WTC11 (cell line): ENCODE measurements at places on chromosomes 2 and 18.
A peak's percentile ranks its signal among the peaks of the same experiment; 100 is the strongest.

DNA sequence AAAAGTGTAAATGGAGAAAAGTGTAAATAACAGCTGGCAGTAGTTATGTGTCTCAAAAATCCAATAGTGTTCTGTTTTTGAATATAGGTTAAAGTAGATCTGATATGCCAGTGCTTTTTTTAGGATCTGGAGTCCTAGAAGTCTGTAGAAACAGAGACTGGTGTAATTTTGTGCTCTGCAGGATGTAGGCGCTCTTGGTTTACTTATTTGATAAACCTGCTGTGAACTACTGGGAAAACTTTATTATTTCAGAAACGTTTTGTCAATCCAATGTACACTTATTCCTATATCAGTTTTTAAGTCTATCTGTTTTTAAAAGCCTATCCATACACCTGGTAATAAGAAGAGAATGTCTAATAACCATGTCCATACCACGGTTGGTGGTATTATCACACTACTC, 530.8 kb upstream of the ZNF804A start:
- no peak for DNase-seq

DNA sequence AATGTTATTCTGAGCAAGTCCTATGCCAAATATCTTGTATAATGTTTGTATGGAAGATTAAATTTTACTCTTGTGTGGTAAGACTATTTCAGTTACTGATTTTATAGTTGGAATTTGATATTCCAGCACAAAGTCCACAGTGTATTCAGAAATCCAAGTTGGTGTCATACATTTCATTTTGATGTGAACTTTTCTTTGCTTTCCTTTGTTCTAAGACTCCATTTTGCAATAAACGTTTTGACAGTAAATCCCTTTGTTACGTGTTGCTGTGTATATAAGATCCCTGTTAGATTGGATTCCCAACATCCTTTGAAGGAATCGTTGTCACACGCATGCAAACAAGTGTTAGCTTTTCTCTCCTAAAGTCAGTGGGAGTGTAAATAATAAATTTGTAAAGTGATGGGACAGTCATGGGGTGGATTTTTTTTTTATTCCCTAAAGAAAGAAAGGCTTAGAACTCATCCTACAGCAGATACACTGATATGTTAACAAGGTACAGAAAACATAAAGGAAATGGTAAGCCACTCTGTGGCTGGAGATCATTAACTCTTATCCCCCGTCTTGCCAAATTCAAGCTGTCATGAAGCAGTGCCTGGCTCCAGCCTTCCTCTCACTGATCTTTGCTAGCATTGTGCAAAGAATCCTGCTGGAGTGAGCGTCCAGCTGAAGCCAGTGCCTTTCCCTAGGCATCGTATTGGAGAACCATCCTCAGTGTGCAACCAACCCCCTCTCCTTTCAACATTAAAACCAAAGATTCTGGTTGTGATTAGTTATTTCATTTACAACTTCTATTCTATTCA, 127.6 kb upstream of the CDCA7 start:
- no peak for DNase-seq

GRCh38 chr18:892316-892715, 12.4 kb upstream of the ADCYAP1 start:
- no peak for DNase-seq

DNA sequence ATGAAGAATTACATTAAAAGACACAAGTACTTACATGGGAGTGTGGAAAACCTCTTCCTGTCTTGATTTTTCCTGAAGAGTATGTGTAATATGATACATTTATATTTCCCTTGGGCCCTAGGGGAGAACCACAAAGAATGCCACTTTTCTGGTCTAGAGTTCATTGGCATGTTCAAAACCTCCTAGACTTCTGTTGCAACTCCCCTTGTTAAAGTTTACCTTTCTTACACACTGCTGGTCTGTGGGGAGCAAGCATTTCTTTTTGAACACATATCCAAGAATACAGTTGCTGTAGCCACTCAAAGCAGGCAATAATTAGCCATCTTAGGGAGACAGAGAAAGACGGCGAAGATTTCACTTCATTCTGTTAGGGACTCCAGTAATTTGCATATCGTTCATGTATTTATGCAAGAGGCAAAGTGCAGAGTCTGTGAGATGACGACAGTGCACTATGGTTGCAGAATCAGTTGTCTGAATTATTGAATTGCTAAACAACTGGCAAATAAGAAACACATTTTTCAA, 103.5 kb downstream of the NOL4 start:
- DNase-seq, result no peak

DNA sequence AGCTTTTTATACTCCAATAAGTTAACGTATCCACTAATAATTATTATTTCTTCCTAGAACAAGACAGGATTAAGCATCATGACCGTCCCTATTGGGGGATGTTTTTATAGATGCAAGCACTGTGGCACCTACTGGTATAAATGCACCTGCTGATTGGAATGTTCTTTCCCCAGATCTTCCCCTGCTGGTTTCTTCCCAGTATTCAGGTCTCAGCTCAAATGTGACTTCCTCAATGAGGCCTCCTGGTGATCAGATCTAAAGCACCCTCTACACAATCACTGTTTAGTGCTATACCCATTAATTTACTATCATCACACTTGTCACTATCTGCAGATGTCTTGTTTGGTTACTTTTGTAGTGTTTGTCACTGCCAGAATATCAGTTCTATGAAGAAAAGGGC, 3.9 kb upstream of the TYMS start:
- no peak for DNase-seq

DNA sequence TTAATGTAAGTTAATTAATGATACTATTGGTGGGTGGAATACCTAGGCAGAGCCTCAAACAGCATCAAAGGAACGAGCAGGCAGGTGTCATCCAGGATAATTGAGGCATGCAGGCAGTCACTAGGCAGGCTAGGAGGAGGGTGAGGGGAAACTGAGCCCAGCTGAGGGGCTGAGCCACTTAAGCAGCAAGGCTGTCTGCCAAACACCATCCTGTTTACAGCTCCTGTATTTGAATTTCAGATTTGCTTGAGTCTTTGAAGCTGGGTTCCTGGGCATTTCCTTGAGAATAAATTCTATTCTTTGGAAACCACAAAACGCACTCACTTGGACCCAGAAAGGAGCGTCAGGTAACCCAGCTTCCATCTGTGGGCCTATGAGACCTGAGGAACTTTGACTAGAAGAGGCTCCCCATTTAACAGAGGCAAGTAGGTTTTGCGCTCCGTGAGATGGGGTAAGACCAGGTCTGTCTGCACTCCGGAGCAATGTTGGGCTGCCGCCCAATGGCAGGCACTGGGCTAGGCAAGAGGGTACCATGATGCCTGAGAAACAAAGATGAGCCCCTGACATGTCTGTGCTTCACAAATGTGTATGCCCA, 2.0 kb downstream of the EDAR start:
- DNase-seq, result no peak

GRCh38 chr2:192377173-192377572, 182.4 kb upstream of the TMEFF2 start:
- no peak for DNase-seq

- peak; percentile 33 for DNase-seq
Observed at GRCh38 chr2:28567061-28567471, 71.2 kb downstream of the PLB1 start.

GRCh38 chr2:119718501-119719260, 39.7 kb downstream of the TMEM177 start:
- DNase-seq, result no peak

DNA sequence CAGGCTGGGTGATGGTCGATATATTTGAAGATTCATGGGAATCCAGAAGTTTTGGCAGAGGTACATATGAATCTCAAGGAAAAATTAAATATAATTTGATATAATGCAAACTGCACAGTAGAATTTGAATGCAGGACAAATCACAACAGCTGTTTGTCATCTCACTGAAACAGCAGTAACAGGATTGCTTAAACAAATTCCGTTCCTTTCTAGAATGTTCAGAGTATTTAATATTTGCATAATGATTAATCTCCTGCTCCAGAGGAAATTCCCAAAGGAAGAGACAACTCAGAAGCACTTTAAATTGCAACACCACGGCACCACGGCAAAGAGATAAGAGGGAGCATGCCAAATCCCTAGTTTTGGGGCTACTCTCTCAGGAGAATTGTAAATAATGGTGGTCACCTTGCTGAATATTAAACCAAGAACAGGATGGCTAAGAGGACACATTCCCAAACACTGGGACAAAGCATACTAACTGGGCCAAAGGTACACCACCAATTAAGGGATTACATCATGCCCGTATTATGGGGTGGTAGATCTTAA, 67.8 kb upstream of the MAP4K3 start:
- no peak for DNase-seq

DNA sequence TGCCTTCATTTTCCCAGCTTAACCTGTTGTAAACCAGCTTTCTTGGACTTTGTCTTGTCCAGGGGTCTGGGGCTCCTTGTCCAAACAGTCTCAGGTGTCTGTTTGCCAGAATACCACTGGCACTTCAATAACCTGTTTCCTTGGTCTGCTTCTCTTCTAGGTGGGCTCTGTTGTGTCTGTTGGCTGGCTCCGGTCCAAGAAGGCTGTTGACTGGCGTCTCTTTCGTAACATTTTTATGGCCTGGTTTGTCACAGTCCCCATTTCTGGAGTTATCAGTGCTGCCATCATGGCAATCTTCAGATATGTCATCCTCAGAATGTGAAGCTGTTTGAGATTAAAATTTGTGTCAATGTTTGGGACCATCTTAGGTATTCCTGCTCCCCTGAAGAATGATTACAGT, 17.0 kb downstream of the SLC20A1 start:
- DNase-seq, result no peak

DNA sequence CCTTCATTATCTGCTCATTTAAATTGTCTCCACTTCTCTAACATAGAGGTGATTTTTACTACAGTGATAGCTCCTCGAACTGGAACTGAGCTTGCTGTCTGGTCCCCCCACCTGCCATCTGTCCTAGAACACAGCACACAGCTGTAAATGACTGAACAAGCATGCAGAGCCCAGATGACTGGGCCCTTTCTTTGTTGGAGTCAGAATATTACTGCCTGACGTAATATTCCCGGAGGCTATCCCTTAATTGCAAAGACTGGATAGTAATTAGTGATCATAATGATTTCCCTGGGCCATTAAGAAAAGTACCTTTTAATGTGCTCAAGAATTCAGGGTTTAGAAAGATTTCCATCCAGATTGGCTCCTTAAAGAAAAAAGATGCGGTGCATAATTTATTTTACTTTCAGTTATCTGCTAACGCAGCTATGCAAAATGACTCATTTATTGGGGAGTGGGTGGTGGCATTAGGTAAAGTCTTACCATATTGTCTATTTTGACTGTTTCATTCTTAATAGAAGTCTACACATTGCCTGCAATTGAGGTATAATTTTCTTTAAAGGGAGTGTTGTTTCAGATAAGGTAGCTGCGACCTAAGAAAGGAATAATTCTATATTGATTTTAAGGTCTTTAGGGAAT, 84.4 kb downstream of the MAP4K4 start:
- DNase-seq, result no peak

DNA sequence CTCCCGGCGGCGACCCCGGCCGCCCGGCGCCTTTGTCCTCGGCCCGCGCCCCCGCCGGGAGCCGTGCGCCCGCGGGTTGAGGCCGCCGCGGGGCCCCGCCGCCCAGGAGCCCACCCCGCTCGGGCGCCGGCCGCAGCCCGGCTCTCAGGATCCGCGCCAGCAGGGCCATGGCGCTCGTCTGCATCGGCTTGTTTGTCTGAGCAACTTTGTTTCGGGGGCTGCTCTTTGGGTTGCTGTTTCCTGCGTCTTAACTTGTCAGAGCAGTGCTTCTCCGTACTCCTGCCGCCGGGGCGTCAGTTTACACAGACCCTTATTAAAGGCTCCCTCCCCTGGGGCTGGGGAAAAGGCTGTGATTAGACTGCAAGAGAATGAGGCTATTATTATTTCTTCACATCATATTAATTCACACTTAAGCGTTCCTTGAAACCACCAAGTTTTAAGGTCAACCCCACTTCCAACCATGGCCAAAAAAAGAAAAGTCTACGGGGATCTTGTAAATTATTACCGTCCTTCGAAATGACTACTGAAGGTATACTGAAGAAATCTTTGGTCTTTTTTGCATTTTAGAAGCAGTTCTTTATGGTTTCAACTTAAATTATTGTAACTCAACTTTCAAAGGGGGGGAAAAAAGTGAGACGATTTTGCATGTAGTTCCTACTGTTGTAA, at the start of gene CYP27C1:
CYP27C1 (minus strand) TSS at position 198 of the 666 bp plus-strand sequence; CDS start at position 169, 29 bp downstream.
- DNase-seq, result peak; percentile 45

DNA sequence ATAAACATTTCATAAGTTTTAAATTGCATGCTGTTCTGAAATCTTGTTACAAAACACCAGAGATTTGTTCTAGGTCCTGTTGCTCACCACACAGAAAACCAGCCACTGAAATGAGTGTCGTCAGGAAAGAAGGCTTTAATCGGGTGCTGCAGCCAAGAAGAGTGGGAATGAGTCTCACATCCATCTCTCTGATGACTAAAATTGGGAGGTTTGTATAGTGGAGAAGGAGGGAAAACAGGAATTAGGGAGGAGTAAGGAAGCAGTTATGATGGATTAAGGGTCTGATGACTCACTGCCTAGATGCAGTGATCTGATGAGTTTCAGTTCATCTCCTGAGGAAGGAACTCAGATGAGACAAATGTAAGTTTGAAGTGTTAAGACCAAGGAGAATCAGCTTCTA, 42.1 kb upstream of the GPR39 start:
- no peak for DNase-seq

DNA sequence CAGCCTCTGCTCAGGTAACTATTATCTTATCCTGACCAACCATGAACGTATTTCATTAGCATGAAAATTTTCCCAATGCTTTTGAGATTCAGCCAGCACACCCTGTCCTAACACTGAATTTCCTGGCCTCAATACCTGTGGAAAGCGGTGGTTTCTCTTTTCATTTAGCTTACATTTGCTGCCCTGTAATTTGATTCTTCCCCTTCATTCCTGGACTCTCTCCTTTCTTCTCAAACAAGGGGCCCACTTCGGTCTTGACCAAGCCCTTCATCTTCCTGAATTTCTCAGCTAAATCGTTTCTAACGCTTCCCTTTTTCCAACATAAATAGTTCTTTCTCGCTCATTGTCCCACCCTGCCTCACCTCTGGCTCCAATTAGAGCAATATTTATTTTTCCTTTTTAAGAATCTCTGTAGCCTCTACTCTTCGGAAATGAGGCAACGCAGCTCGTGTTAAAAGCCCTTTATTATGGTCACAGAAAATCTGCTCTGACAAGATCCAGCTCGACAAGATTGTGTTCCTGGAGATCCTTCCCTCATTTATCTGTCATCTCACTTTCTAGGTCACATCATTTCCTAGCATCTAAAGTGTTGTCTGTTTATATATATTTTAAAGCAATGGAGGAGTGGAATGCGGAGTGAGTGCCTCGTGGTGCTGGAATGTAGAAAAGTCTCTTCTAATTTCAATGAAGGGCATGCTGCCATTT, 49.5 kb upstream of the BCL11A start:
- DNase-seq, result no peak

DNA sequence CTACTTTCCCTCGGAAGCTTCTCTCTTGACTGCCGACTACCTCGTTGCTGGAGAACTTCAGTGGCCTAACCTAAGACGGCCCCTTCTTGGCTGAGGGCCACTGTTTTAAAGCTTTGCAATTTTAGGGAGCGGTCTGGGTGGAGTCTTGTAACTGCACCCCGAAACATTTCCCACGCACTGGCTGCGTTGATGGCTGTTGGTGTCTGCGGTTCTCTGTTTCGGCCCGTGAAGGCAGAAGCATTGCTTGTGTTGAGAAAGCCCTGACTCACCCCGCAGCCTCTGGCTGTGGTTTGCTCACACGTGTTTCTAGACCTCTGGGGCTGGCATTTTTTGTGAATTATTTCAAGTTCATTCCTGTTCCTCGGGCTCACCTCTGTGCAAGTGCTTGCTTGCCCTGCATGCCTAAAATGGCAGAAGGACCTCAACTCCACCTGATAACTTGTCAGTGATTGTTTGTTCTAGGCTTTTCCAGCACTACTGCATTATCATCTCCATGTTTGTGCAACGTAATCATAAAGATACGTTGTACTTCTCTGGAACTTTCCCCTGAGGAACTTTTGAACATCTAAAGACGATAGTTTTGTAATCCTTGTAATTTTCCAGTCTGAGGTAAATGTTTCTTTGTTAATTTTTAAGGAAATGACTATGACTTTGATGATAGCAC, 94.2 kb upstream of the DLX2 start:
- no peak for DNase-seq
